ENCODE measurements at places on chromosomes 6 and 20. TPM values are rescaled to one million over a fixed set of nuclear protein-coding genes. Genes with fewer than 3 reads are reported as not detected.

DNA sequence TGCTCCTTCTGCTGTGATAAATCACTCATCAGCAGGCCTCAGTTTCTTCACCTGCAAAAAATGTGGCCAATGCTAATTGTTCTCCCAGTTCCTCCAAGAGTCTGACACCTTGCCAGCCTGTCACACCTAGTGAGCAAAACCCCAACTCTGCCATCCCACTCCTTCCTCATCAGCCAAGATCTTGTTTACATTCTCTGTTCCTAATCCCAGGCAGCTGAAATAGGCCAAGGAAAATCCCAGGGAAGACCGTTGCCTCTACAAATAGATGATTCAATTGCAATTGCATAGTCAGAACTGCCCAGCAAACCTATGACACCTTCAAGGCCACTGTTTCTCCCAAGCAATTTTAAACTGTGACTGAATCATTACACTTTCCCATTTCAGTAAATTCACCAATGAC lies 78.7 kb downstream of the GMDS start:
- no peak for DNase-seq

DNA sequence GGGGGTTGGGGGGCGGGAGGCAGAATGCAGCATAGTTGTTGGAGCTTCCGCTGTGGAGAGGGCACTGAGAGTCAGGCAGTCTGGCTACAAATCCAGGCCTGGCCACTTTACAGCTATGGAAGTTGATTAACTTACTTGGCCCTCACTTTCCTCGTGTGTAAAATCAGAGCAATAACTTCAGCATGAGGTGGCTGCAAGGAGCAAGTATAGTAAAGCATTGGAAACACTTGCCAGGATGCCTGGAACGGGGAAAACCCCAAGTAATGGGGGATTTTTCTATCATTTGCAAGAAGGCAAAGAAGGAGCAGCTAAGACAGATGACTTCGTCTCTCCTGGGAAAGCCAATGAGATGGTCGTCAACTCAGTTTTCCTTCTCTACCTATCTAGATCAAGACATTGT lies 35.8 kb downstream of the AGPAT4 start:
- no peak for DNase-seq

DNA sequence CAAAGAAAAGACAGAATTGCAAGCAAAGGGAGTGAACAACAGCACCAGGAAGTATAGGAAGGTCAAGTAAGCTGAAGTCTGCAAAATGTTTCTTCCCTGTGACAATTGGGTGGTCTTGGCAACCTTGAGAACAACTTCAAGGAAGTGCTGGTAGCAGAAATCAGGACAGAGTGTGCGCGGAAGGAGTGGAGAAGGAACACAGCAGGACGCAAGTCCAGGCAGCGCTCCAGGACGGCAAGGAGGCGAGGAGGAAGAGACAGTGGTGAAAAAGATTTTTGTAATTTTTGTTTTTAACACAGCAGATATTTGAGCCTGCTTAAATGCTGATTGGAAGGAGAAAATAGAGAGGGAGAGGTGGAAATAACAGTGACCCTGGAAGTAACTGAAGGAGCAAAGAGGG lies 141.7 kb downstream of the F13A1 start:
- no peak for DNase-seq

GRCh38 chr20:24782801-24783630 lies 166.1 kb upstream of the CST7 start:
- DNase-seq, result peak; percentile 21

- no peak for DNase-seq
Measured at GRCh38 chr20:31906001-31906400, 35.6 kb downstream of the TTLL9 start.

Gene PSMG4
- total RNA-seq, result 22.2 TPM

Gene FKBP1C
- 0.94 TPM for total RNA-seq

Gene DLK2
- 2.0 TPM for total RNA-seq

Gene CD24
- total RNA-seq, result not detected

Gene MAP3K5
- total RNA-seq, result 6.7 TPM

Gene PTPRT
- not detected for total RNA-seq

Gene PLN
- total RNA-seq, result not detected

Data from activated CD4-positive, alpha-beta T cell treated with anti-CD3 and anti-CD28 coated beads for 36 hours (primary cell).